ENCODE measurements at places on chromosomes 3 and 15.

DNA sequence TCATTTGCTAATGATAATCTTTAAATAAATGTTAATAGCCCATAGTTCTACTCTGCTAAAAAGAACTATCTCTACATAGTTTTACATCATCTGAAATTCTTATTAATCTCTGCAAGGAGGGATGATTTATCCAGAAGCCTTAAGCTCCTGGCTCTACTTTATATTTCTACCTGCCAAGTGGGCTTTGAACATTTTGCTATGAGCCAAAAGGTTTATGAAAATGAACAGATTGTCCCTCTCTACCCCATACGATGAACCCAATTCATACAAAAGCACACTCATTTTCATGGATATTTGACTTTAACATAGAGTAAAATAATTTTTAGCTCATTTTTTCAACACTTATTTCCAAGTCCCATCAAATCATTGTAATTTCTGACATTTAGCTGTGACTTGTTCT is 611.0 kb downstream of the NSUN3 start:
- no peak for DNase-seq

GRCh38 chr15:48565560-48566482 is 79.7 kb downstream of the FBN1 start:
- DNase-seq, result peak; percentile 95

- DNase-seq, result no peak
Measured at GRCh38 chr15:48064421-48064820, 56.4 kb upstream of the SLC24A5 start.

- DNase-seq, result no peak
Measured at GRCh38 chr3:66033241-66034138, 5.2 kb downstream of the MAGI1 start.

DNA sequence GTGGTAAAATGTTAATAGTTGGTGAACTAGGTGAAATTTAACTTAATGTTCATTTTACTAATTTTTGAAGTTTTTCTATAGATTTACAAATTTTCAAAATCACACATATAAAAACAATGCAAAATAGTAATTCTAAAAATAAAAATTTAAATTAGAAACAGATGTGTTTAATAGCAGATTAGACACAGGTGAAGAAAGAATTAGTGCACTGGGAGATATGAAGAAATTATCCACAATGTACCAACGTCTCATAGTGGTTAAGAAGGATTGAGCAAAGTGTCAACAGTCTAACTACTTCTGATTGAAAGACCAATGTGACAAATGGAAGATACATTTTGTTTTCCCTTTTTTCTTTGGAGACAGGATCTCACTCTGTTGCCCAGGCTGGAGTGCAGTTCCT is 26.5 kb downstream of the SPG11 start:
- no peak for DNase-seq

DNA sequence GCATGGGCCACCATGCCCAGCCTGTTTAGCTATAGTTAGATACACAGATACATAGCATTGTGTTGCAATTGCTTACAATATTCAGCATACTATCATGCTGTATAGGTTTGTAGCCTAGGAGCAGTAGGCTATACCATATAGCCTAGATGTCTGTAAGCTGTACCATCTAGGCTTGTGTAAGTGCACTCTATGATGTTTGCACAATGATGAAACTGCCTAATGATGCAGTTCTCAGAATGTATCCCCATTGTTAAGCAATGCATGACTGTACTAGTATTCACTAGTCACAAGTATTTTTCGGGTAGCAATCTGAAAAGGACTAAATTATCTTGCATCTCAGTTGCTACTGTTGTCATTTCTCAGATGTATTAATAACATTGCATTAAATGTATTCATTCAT is 16.0 kb downstream of the PIGB start:
- no peak for DNase-seq

DNA sequence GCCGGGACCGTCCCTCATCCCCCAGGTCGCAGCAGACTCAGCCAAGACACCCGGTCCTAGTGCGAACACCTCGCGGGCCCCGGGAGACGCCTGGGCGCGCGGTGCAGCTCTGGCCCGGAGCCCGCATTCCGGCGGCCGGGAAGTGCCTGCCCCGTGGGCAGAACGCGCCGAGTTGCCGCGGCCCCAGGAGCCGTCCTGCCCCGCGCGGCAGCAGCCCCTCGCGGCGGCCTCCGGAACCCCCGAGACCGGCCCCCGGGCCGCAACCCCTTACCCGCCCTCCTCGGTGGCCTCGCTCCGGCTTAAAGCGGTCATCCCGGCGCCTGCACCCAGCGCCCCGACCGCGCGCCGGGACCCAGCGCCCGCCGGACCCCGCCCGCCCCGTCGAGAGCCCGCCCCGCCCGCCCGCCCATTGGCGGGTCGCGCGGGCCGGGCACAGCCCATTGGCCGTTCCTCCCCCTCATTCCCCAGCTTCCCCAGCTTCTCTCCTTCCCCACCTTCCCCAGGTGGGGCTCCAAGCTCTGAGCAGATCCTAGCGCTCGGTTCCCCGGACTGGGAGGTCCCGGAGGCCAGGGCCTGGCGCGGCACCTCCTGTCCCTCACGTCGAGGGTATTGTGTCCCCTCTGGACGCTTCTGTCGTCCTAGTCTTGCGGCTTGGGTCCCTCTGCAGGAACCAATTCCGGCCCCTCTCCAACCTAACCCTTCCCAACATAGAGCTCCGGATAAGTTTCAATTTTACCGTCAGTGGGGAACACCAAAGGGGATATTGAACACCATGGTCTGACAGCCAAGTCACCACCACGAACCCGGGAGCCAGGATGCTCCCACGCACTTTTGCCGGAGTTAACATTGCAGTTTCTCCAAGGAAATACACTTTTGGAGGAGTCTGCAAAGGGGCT is at the start of gene GRAMD2A:
Gene GRAMD2A, minus strand, starts transcription at position 328 of the 896 bp plus-strand sequence.
- no peak for DNase-seq

GRCh38 chr3:162117961-162118360 is 621.4 kb downstream of the OTOL1 start:
- no peak for DNase-seq

DNA sequence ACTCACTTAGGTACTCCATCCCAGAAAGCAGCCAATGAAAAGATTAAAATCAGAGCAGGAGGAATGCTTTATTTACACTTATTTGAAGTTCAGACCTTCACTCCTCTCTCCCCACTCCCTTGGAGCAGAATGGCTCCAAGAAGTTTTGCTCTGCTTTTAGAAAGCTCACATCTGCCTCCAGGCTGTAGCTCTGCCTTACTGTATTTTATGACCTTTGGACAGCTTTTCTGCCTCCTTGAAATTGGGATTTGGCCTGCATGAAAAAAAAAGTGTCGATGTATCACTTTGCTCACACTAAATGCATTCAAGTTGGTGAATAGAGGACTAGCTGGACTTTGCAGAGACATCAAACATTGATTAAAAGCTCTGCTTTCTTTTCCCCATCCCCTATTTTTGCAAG is 95.3 kb downstream of the SLC9A9 start:
- no peak for DNase-seq

- DNase-seq, result no peak
Measured at GRCh38 chr3:142027735-142028134, 121.6 kb downstream of the TFDP2 start.

GRCh38 chr3:128318275-128318941 is 148.3 kb downstream of the DNAJB8 start:
- no peak for DNase-seq

GRCh38 chr15:35095941-35096340 is 10.8 kb upstream of the NANOGP8 start:
- DNase-seq, result no peak

DNA sequence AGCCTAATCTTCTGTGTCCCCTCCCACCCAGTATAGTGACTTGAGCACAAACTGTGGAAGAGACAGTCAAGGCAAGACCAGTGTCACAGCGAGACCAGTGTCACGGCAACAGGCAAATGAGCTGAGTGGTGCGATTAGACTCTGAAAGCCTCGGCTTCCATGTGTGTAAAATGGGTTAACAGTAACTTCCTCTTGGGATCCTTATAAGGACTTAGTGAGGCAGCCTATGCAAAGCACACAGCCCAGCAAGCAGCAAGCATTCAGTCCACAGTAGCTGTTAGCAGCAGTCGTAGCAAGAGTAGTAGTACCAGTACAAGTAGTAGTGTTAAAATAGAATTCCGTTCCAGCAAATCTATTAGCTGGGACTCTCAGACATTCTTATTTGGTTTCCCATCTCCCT is 334.1 kb downstream of the GABRB3 start:
- DNase-seq, result no peak

DNA sequence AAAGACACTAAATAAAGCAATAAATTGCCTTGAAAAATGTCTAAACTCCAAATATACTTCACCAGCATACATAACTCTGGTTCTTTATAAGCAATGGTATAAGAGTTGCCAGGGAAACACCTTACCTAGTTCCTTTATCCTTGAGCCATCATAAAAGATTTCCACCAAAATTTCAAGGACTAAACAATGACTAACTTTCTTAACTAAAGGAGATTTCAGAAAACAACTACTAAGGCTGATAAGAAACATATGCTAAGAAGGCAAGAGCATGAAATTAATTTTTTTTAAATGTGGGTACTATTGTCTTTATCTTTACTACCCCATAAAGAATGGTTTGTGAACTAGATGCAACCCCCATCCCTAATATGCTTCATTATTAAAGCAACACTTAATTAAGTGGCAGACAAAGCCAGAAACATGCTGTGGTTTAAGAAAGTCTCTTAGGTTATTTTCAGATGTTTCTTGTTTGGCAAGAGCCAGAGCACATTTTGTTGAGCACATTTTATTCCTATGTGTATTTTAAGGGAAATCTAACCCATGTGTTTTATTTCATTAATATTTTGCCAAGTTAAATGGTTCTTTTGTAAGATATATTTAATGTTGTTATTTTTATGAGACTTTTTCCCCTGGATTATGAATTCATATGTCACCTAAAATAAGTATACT is 17.4 kb upstream of the VEPH1 start:
- DNase-seq, result no peak

DNA sequence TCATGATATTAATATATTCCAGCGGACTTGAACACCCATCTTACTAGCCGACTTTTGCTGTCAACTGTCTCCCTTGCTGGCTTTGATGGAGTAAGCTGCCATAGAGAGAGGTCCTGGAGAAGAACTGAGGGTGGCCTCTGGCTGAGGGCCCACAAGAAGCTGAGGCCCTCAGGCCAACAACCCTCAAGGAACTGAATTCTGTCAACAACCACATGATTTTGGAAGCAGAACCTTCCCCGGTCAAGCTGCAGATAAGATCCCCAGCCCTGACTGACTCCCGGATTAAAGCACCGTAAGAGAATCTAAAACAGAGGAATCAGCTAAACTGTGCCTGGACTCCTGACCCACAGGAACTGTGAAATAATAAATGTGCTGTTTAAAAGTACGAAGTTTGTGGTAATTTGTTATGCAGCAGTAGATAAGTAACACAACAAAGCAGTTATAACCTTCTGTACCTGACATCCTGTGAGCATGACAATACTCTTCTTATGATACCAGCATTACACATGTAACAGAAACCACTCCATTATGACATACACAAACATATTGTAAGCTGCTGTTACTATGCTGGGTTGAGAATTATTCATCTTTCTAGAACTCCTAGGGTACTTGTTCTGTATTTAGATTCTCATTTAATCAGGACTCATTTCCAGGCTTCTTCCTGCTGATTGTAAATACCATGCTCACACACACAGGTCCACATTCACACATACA is 66.2 kb downstream of the HES1 start:
- DNase-seq, result no peak

GRCh38 chr3:55571913-55572312 is 84.8 kb upstream of the WNT5A start:
- DNase-seq, result no peak

DNA sequence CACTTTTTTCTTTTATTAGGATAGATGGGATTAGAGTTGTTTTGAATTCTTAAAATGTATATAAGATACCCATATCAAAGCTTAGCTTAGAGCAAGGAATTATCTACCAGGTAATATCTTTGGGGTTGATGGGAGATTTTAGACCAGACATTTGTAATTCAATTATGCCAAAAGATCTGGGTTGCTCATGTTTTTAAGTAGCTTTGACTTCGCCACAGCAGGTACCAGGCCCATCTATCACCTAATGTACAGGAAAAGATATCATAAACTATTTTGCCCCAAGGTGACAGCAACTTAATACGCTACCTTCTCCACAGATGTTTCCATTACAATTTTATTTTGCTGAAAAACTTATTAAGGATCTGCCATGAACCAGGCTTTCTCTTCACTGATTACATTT is 514.6 kb upstream of the ADAMTS9 start:
- DNase-seq, result no peak

DNA sequence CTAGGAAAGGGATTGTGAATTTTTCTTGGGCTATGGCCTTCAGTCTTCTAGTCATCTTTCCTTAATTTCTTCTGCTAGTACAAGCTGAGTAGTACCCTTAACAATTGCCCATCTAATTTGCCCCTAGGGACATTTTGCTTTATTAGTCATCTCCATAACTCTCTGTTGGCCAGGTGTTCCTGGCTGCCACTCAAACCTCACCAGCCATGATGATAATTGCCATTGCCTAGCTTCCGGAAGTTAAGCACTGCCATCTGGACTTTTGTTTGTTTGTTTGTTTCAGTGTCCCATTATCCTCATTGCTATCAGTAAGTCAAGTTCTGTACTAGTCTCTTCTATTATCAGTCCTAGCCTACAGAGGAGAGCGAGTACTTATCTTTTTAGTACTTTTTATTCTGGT is 36.6 kb upstream of the UBL7 start:
- DNase-seq, result no peak

GRCh38 chr3:56911363-56911762 is 109.6 kb upstream of the ARHGEF3 start:
- no peak for DNase-seq

GRCh38 chr3:120331076-120331475 is 18.1 kb downstream of the LRRC58 start:
- DNase-seq, result no peak

GRCh38 chr15:78689626-78690025 is 48.6 kb upstream of the CHRNB4 start:
- no peak for DNase-seq

DNA sequence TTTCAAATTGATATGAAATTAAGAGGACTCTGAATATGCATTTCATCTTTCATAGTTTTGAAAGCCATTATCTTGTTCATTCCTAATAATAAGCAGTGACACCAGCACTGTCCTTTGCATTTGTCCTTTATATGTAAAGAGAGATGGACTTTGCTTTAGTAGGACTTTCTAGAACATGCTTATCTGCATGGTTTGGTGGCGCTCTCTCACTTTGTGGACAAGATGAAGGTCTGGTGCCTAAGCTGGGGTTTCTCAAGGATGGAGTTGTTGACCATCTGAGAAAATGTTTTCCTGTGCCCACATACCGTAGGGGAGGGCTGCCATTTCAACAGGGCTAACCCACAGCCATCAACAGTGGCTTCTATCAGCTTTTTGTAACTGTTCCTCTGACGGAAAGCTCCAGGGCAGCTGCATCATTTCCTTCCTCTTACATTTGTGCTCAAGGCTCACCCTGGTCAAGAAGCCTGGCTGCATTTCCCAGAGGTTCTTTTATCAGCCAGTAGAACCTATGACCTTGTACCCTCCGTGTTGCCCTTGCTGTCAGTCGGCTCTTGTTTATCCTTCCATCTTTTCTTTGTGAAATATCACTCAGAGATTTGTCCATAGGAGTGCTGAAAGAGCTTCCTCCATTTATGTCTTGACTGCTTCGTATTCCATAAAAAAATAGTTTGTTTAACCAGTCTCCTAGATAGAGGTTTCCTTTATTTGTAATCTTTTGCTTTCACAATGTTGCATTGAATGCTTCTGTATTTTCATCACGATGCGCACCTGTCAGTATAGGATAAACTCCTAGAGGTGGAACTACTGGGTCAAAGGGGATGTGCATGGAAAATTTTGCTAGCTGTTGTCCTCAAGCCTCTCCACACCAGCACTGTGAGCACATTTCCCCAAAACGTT is 44.6 kb downstream of the ABHD2 start:
- no peak for DNase-seq

- peak; percentile 22 for DNase-seq
Measured at GRCh38 chr3:137105277-137105977, 147.6 kb downstream of the IL20RB start.

GRCh38 chr3:190261740-190262139 is 60.5 kb downstream of the CLDN1 start:
- peak; percentile 36 for DNase-seq
